Stimulated activated CD4-positive, alpha-beta T cell treated with anti-CD3 and anti-CD28 coated beads, Interleukin-1b, Interleukin-23, amount 100 ng/mL, for 4 hours (primary cell): ENCODE measurements at places on chromosomes 16 and 17.

DNA sequence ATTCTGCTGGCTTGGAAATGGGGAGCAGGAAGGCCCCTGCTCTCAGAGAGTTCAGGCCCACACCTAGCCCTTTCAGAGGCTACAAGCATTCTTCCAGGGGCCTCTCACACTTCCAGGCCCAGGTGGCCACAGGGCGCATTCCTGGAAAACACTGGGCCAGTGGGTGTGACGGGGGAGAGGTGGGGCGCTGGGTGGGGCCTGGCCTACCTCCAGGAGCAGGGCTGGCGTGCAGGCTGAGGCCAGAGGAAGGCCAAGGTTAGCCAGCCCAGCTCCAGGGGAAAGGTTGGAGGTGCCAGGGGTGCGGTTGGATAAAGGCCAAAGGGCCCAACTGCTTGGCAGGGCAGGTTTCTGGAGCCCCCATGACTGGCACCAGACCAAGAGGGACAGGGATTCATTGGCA is 198.2 kb downstream of the MAF start:
- DNase-seq = no peak

GRCh38 chr16:1511662-1512569 is 18.8 kb downstream of the TELO2 start:
- DNase-seq = no peak

DNA sequence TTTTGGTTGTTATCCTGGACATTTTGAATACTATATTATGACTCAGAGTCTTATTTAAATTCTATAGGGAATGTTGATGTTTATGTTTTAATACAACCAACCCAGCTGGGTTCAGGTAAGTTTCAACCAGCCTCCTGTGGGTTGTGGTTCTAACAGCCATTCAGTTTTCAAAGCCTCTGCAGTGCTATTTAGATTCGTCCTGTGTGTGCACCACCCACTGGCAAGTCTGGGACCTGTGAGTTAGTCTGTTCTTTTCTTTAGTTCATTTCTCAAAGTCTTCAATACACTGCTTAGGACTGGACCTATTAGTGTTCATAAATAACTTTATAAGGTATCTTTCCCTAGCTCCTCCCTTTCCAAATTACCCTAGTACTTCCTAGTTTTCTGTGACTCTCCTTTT is 170.6 kb downstream of the TMEM132E start:
- no peak for DNase-seq

DNA sequence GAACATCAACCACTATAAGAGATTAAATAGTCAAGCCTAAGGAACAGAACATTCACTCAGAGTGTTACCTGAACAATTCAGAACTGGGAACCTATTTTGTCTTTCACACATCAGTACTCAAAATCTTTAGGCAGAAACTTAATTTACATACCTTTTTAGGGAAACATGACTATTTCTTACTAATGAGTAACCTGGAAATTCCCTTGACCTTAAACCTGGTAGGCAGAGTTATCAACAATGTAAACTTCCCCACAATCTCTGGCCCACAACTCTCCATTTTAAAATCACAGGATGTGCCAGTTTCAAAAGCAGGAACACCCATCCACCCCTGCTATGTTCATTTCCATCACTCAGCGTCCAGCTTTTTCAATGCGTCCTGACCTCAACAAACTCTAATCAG is 132.9 kb upstream of the ANKFN1 start:
- DNase-seq = no peak

DNA sequence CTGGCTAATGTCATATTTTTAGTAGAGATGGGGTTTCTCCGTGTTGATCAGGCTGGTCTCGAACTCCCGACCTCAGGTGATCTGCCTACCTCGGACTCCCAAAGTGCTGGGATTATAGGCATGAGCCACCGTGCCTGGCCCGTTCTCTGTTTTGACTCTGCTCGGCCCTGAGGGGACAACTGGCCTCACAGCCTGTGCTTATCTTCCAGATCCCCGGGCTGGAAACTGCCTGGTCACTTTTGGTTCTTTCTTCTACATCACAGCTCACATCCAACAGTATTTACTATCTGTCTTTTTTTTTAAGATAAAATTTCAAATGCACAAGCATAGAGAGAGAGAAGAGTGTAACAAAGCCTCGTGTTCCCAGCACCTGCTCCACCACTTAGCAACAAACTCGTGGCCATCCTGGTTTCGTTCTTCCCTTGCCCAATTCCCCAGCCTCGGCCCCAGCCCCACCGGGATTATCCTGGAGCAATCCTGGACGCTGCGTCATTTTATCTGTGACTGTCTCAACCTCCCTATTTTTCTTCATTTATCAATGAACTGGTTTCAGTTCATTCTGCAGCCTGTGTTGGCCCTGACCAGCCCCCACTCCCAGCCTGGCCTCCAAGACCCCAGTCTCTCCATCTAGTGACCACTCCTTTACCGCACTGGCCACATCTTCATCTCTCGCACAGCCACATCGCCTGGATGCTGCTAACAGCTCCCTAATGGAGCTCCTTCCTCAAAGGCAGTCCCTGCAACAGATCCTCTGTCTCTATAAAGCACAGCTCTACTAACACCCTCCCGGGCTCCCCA is 21.1 kb downstream of the PIMREG start:
- DNase-seq = no peak

GRCh38 chr16:69003500-69003899 is 102.0 kb upstream of the HAS3 start:
- DNase-seq = no peak

DNA sequence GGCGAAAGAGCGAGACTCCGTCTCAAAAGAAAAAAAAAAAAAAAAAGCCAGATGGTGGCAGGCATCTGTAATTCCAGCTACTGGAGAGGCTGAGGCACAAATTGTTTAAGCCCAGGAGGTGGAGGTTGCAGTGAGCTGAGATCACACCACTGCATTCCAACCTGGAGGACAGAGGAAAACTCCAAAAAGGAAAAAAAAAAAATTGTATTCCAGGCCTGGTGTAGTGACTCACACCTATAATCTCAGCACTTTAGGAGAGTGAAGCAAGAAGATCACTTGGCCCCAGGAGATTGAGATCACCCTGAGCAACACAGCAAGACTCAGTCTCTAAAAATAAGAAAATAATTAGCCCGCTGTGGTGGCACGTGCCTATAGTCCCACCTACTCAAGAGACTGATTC is 20.1 kb downstream of the HBQ1 start:
- DNase-seq = no peak

GRCh38 chr17:59373882-59374495 is 42.5 kb downstream of the YPEL2 start:
- DNase-seq = no peak

GRCh38 chr17:2192367-2193057 is 111.1 kb downstream of the SMG6 start:
- DNase-seq = peak; percentile 24

GRCh38 chr16:26175944-26176343 is 484.2 kb downstream of the HS3ST4 start:
- no peak for DNase-seq
